Epithelial cell of prostate (primary cell): ENCODE measurements at places on chromosomes 11 and 22.

DNA sequence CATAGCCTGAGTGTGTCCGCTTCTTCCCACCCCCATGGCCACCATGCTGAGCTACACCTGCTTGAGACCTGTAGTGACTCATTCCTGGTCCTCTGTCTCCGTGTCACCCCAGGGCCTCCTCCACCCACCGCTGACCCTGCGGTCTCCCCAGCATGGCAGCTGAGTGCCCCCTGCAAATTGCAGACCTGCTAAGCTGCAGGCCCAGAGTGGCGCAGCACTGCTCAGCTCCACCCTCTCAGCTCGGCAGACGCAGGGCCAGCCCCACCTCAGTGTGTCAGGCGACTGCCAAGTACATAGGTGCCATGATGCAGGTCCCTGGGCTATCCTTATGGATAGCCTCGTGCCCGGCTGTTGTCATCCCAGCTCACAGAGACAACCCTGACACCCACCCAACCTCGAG is 13.1 kb downstream of the MS4A15 start:
- no peak for DNase-seq

DNA sequence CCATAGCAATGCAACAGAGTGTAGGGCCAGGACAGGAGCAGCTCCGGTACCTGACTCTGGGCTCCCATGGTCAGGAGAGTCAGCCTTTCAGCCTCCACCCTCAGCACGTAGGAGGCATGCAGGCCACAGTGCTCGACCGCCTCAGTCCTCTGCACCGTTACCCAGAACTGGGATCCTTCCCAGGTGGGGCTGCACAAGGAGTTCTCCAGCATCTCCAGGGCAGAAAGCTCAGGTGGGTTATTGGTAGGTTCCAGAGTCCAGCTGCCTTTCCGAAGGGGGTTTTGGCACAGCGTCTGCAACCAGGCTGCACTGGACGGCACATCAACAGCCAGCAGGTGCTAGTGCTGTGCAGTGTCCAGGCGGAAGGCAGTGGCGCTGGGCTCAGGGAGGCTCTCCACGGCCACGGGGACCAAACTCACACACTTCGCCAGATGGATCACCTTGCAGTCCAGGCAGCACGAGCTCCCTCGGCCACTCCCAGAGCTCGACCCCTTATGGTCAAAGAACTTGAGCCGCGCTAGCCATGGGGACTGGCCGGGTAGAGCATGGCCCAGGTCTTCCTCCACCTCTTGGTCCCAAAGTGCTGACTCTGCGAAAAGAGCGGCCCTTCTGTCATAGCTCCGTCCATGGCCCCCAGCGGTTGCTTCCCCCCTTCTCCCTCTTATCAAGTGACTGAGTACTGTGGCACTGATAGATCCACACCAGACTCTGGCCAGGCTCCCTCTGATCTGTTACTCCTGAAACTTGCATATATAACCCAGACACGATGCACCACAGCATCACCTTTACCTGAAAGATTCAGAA is 6.9 kb upstream of the PHOX2A start:
- DNase-seq, result no peak

- DNase-seq, result no peak
Observed at GRCh38 chr11:126992804-126993111, 7.8 kb downstream of the KIRREL3 start.

DNA sequence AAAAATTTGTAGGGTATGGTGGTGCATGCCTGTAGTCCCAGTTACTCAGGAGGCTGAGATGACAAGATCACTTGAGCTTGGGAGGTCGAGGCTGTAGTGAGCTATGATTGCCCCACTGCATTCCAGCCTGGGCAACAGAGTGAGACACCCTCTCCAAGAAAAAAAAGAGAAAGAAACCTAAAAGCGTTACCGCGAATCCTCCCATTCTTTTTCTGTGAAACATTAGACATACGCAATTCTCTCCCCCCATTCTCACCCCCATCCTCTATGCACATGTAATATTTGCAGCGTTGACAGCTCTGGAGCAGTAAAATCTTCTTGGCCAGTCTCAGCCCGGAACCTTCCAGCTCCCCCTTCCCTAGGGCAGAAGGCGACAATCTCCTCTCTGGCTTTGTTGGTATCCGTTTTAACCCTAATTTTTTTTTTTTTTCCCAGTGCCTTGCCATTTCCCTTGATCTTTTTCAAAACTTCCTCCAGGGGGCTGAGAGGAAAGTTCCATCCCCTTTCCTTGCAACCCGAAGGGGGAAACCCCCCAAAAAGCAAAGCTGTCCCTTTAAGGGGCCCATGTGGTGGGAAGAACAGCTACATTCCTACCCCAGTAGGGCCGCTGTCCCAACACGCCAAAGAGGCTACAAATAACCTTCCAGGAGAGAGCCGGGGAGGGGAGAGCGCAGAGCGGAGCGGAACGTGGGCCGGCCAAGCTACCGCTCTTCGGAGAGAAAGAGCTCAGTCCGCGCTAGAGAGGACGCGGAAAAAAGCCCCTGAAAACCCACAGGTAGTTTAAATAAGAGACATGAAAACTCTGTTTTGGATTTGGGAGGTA is 1.9 kb downstream of the LRP4 start:
- DNase-seq, result no peak

DNA sequence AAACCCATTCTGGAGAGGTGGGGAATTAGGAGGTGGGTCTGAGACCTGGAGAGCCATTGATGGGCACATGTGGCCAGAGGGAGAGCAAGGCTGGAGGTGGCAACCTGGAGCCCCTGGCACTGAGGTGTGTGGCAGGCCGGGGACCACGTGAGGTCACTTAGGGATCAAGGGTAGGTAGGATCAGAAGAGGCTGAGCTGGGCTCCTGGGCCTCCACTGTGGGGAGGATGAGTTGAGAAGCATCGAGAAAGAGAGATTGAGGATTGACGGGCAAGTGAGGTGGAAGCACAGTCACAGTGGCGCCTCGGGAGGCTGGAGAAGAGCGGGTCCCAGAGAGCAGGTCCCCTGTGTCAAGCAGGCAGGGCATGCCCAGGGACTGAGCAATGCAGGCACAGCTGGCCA is 4.1 kb downstream of the GNAZ start:
- DNase-seq, result no peak

DNA sequence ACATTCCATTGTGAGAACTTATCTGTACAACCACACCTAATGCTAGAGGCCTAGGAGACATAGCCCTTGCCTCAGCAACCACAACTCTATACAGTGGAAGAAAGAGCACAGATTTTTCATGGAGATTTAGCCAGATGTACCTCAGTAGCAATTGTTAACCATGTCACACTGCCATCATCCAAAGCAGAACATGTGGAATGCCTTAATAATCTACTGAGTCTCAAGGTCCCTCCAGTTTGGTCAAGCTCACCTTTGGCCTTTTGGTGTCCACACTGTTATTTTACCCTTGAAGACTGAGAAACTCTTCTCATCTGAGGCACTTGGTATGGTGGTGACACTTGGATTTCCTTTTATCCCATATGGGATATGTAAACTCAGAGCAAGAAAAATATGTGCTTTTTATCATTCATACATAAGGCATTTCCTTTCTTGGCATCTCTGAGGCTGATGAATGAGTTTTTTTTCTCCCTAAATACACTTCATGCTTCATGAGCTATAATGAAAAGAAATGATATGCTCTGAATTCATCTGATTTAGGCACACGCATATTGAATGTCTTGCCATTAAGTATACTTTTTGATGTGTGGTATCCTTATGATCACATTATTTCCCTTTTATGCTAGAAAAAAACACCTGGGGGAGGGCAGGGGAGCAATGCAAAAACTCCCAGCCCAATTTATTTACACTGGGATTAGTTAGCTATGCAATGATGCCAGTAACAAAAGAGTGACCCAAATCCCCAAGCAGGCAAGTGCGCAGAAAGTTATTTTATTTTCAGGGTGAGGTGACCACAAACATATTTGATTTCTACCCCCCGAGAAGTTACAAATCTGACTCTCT is 63.3 kb upstream of the ME3 start:
- DNase-seq, result no peak

GRCh38 chr22:38075105-38075825 is 8.7 kb downstream of the SLC16A8 start:
- DNase-seq, result no peak

GRCh38 chr11:22879630-22880029 is 19.4 kb upstream of the CCDC179 start:
- DNase-seq, result no peak

DNA sequence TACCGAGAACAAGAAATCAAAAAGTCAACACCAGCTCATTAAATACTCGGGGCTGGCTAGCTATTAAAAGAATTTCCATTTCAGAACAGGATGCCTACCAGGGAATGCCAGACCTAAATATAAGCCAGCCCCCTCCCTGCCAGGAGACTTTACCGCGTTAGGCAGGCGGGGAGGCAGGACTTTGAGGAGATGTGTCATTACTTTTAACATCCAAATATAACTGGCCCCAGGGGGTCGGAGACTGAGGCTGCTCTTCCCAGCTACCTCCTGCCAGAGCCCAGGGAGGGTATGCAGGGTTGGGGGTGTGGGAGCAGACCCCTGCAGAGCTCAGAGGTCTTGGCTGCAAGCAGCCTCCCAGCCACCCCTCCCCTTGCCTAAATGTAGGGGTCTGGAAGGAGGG is 183.5 kb downstream of the DSCAML1 start:
- no peak for DNase-seq

DNA sequence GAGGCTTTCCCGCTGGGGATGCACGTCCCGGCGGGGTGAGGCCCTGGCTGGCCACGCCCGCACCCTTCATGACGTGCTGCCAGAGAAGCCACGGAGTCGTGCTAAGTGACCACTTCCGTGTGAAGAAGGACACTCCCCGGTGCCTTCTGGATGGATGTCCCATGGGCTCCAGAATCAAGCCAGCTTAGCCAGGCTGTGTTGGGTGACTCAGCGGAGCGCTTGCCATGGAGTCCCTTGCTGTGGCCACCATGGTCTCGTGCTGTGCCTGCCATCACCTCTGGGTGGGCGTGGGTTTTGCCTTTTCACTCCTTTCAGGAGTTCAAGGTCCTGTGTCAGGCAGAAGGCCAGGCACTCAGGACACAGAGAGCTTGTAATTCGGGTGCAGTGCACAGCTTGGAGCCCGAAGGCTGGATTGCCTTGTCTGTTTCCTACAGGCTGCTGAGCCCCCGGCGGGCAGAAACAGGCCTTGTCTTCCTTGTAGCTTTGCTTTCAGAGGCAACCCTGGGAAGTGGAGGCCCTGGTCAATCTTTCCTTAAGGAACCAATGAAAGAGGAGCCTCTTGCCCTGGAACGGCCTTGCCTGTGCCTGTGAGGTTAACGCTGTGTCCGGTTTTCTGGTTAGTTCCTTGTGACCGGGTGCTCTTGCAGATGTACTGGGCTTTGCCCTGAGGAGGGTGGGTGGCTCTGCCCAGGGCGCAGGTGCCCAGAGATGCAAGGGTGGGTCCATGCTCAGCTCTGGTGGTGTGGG is 268.6 kb downstream of the TBC1D22A start:
- DNase-seq, result no peak
